ENCODE measurements at places on chromosomes 6 and 20. TPM values are rescaled to one million over a fixed set of nuclear protein-coding genes. Genes with fewer than 3 reads are reported as not detected.

GRCh38 chr6:28940858-28941683 is 17.3 kb upstream of the TRIM27 start:
- DNase-seq: peak; percentile 78
- no peaks in the 10 kb centered on the region for H3K36me3 ChIP-seq
- peak overlapping the region; percentile 88 for H3K4me3 ChIP-seq
- H3K4me1 ChIP-seq: peaks cover 30% of the 10 kb centered on the region
- H3K27me3 ChIP-seq: no peaks in the 10 kb centered on the region

The HSPA1L gene
- 0.71 TPM for polyA plus RNA-seq

GRCh38 chr6:2579804-2580570 is 170.7 kb downstream of the MYLK4 start:
- H3K4me1 ChIP-seq: no peaks in the 10 kb centered on the region
- no peak for DNase-seq
- peaks cover 32% of the 10 kb centered on the region for H3K27me3 ChIP-seq
- no peaks in the 10 kb centered on the region for H3K36me3 ChIP-seq
- no peak overlapping the region for H3K27ac ChIP-seq

DNA sequence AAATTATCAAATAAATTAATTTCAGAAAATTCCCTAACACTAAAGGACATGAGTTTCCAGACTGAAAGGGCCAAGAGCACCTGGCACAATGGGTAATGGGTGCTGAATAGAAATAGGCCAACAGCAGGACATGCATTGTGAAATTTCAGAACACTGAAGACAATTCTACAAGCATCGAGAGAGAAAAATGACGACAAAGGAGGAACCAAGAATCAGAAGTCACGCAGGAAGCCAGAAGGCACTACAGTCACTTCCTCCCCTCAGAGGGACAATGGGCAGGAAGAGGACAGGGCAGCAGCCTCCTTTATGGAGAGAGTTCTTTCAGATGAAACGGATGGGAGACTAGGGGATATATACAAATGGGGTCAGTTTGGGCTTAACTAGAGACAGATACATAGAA is 29.6 kb downstream of the PCNA start:
- no peaks in the 10 kb centered on the region for H3K27me3 ChIP-seq
- no peaks in the 10 kb centered on the region for H3K36me3 ChIP-seq
- DNase-seq: peak; percentile 38
- peak overlapping the region; percentile 97 for H3K27ac ChIP-seq
- H3K4me3 ChIP-seq: peak overlapping the region; percentile 80

The C20orf141 gene
- not detected for polyA plus RNA-seq

DNA sequence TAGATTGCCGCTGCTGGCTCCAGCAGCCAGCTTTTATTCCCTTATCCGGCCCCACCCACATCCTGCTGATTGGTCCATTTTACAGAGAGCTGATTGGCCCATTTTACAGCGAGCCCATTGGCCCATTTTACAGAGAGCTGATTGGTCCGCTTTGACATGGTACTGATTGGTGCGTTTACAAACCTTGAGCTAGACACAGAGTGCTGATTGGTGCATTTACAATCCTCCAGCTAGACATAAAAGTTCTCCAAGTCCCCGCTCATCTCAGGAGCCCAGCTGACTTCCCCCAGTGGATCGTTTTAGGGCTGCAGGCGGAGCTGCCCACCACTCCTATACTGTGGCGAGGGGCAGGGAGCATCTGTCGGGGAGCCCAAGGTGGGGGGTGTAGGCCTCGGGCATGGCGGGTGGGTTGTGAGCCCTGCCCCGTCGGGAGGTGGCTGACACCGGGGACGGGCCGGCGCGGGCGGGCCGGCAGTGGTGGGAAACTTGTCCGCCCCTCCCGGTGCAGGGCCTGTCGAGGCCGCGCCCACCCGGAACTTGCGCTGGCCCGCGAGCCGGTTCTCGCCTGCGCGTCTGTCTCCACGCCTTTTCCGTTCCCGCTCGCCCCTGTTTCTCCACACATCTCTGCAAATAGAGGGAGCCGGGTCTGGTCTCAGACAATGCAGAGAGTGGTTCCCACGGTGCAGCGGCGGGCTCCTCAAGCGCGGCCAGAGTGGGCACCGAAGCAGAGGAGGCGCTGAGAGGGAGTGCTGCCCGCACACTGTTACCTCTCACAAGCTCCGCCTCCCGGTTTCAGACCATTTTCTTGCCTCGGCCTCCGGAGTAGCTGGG is 86.1 kb upstream of the STMND1 start:
- DNase-seq: no peak
- peak overlapping the region; percentile 77 for H3K4me3 ChIP-seq
- no peaks in the 10 kb centered on the region for H3K4me1 ChIP-seq
- peaks cover 18% of the 10 kb centered on the region for H3K27me3 ChIP-seq
- no peaks in the 10 kb centered on the region for H3K36me3 ChIP-seq

DNA sequence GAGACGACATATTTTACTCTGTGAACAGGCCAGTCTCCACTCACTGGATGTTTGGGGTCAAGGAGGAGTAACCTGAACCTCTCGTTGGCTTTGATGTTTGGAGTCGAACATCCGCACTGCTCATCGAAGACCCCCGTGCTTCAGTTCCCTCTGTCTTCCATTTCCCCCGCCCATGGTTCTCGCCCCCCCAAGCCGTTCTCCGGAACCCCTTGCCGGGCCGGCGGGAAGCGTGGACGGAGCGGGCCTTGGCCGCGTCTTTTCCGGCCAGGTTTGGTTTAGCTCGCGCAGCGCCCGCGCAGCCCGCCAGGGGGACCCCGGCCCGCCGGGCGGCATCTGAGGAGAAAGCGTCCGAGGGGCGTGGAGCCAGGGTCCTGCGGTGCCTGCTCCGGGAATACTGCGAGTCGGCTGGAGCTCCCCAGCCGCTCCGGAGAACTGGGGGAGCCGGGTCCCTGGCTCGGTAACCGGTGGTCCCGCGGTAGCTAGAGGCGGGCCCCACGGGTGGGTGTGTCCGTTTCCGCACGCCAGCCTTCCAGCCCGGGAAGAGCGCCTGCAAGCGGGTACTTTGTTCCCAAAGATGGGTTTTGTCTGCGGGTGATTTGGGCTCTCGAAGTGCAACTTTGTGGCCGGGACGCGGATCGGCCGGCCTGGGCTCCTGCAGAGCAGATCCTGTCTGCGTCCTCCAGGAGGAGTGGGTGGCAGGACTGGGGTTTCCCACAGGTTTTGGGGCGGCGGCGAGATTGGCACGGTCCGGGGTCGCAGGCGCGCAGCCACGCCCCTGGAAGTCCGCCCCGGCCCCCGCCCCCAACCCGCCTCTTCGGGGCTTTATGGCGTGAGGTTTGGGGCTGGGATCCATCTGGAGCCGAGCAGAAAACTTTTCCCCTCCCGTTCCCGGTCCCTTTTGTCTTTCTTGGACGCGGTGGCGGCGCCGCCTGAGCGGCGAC is at the start of gene TMEM200A:
Gene TMEM200A (plus strand): TSS at position 852 of the 941 bp plus-strand sequence. CDS start 74,406 bp downstream, outside the sequence.
- H3K27me3 ChIP-seq: peaks cover 53% of the 10 kb centered on the region
- DNase-seq: peak; percentile 24
- peaks cover under 1% of the 10 kb centered on the region for H3K36me3 ChIP-seq
- no peak within 1 kb of the TSS for H3K27ac ChIP-seq
- peak within 1 kb of the TSS; percentile 86 for H3K4me3 ChIP-seq

- no peak for DNase-seq
- no peak overlapping the region for H3K27ac ChIP-seq
- H3K27me3 ChIP-seq: peaks cover 18% of the 10 kb centered on the region
- no peak overlapping the region for H3K4me3 ChIP-seq
- H3K36me3 ChIP-seq: no peaks in the 10 kb centered on the region
- no peaks in the 10 kb centered on the region for H3K4me1 ChIP-seq
Measured at GRCh38 chr6:137399881-137400443, 94.2 kb downstream of the OLIG3 start.

- H3K27me3 ChIP-seq: peaks cover 38% of the 10 kb centered on the region
- no peak overlapping the region for H3K27ac ChIP-seq
- peaks cover 11% of the 10 kb centered on the region for H3K36me3 ChIP-seq
- H3K4me1 ChIP-seq: no peaks in the 10 kb centered on the region
- no peak overlapping the region for H3K4me3 ChIP-seq
Measured at GRCh38 chr20:58480551-58481336, 34.5 kb downstream of the APCDD1L start.

GRCh38 chr6:157055863-157056262 is 267.5 kb downstream of the TMEM242 start:
- peak overlapping the region; percentile 36 for H3K27ac ChIP-seq
- H3K4me1 ChIP-seq: peaks cover 52% of the 10 kb centered on the region
- no peak overlapping the region for H3K4me3 ChIP-seq
- no peak for DNase-seq
- H3K27me3 ChIP-seq: no peaks in the 10 kb centered on the region

The HS3ST5 gene
- polyA plus RNA-seq: not detected

DNA sequence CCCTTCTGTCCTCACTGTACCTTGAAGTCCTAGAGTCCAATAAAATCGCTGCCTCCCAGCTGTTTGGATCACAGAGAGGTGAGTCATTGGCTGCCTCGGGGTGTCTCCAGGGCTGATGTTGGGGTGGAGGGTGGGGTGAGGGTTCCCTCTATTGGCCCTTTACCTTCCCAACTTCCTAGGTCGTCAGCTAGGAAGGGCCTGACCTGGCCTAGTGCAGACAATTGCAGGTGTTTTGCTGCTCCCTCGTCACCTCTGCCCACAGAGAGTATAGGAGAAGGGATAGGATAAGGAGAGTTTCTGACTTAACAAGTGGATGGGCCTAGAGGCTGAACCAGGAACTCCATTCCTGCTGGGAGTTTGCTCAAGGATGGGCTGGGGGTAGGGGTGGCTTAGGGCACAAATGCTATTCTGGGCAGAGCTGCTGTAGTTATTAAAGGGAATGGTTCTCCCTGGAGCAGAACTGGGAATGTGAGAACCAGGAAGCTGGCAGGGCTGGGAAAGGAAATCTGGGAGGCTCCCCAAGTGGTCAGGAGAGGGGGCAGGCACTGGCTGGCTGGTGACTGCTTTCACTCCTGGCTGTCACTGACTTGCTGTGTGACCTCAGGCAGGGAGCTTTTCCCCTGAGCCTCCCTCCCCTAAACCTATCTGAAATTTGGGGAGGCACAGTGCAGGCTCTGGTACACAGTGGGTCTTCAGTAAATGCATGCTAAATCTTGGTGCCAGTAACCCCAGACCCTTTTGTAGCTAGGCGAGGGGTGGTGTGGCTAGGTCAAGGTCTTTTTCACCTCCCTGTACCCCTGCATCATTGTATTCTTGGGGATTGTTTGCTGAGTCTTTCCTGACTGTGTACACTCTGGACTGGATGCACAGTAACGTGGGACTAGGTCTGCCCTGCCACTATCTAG is 1.5 kb downstream of the TP53INP2 start:
- H3K36me3 ChIP-seq: no peaks in the 10 kb centered on the region
- peaks cover 31% of the 10 kb centered on the region for H3K4me1 ChIP-seq
- H3K27me3 ChIP-seq: peaks cover 4% of the 10 kb centered on the region
- peak overlapping the region; percentile 98 for H3K27ac ChIP-seq
- no peak for DNase-seq

The HLA-DRA gene
- polyA plus RNA-seq: 15,227 TPM

DNA sequence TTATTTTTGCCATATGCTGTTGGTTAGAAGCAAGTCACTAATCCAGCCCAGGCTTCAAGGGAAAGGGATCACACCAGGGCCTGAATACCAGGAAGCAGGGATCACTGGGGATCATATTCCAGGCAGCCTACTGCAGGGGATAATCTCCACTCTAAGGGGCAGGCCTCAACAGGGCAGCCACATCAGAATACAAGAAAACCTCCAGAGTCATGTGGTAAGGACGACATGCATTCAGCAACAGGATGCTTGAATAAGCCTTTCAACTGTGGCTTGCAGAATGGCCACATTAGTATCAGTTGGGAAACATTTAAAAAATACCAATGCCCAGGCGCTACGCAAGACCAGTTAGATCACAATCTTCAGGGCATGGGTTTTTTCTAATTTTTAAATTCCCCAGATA is 109.1 kb downstream of the LY86 start:
- DNase-seq: no peak
- peaks cover 32% of the 10 kb centered on the region for H3K27me3 ChIP-seq
- no peak overlapping the region for H3K27ac ChIP-seq
- no peak overlapping the region for H3K4me3 ChIP-seq
- peaks cover 6% of the 10 kb centered on the region for H3K4me1 ChIP-seq

The MACROD2 gene
- 40.2 TPM for polyA plus RNA-seq

- H3K27me3 ChIP-seq: peaks cover 3% of the 10 kb centered on the region
- H3K36me3 ChIP-seq: no peaks in the 10 kb centered on the region
- no peak for DNase-seq
- H3K27ac ChIP-seq: no peak overlapping the region
- no peaks in the 10 kb centered on the region for H3K4me1 ChIP-seq
Measured at GRCh38 chr6:22082218-22082617, 214.6 kb downstream of the PRL start.

- peaks cover 11% of the 10 kb centered on the region for H3K4me1 ChIP-seq
- no peak overlapping the region for H3K27ac ChIP-seq
- no peak overlapping the region for H3K4me3 ChIP-seq
- H3K36me3 ChIP-seq: no peaks in the 10 kb centered on the region
- DNase-seq: no peak
Measured at GRCh38 chr6:25220857-25221256, 58.3 kb upstream of the CARMIL1 start.

DNA sequence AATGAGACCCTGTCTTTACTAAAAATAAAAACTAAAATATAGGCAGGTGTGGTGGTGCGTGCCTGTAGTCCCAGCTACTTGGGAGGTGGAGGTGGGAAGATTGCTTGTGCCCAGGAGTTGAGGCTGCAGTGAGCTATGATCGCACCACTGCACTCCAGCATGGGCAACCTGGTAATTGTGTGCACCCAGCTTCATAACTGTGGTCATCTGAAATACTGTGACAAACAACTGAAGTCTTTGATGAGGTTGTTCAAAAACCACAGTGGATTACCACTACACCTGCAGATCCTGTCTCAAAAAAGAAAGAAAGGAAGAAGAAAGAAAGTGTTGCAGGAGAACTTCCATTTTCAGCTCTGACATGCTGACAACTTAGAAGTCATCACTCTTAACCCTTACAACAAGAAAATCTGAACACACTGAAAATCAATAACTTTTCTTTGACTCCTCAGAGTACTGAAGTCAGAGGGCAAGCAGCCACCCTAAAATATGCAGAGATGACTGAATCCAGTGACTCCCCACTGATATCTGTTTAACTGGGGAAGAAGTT is 13.8 kb upstream of the ZBP1 start:
- H3K36me3 ChIP-seq: peaks cover 33% of the 10 kb centered on the region
- peaks cover 18% of the 10 kb centered on the region for H3K4me1 ChIP-seq
- no peak overlapping the region for H3K4me3 ChIP-seq
- no peak for DNase-seq
- no peak overlapping the region for H3K27ac ChIP-seq

The SPDEF gene
- polyA plus RNA-seq: not detected

DNA sequence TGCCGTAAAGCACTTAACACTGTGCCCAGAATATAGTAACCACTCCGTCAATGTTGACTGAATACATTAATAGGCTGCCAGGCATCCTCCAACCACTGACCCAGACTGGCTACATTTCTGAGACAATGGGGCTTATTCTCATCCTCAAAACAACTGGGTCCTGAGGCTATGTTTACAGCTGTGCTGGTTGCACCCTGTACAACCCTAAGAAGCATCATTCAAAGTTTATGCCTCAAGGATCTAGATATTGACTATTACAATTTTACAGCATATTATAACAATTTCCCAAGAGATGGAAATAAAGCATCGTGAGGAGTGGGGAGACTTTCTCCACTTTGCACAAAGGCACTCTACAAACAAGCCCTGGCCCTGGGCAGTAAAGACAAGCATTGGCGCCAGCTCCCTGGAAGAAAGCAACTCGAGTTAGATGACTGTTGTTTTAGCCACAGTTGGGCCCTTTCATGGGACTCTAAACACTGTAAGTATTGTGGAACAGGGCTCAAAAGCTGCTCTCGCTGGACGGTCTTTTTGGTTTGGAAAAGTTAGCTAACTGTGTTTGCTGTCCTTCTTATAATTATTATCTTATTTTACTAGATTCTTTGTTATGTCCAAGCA is 30.2 kb downstream of the MYLIP start:
- no peak overlapping the region for H3K27ac ChIP-seq
- H3K4me1 ChIP-seq: no peaks in the 10 kb centered on the region
- no peak for DNase-seq
- H3K36me3 ChIP-seq: peaks cover 12% of the 10 kb centered on the region
- H3K4me3 ChIP-seq: no peak overlapping the region

GRCh38 chr6:26445934-26446667 is 5.8 kb downstream of the BTN3A3 start:
- no peak overlapping the region for H3K4me3 ChIP-seq
- H3K27me3 ChIP-seq: no peaks in the 10 kb centered on the region
- DNase-seq: no peak
- H3K4me1 ChIP-seq: peaks cover 22% of the 10 kb centered on the region

All from naive B cell (primary cell).